ENCODE measurements at places on chromosomes 6 and 20.
A peak's percentile ranks its signal among the peaks of the same experiment; 100 is the strongest.

GRCh38 chr20:49948178-49948577, 12.0 kb downstream of the RNF114 start:
- H3K27me3 ChIP-seq = no peaks in the 10 kb centered on the region
- H3K4me3 ChIP-seq = no peak overlapping the region
- H3K4me1 ChIP-seq = peaks cover 3% of the 10 kb centered on the region
- no peak for DNase-seq
- H3K36me3 ChIP-seq = peaks cover 64% of the 10 kb centered on the region

- no peak overlapping the region for H3K4me3 ChIP-seq
- H3K27me3 ChIP-seq = no peaks in the 10 kb centered on the region
- H3K4me1 ChIP-seq = no peaks in the 10 kb centered on the region
- H3K36me3 ChIP-seq = no peaks in the 10 kb centered on the region
- H3K27ac ChIP-seq = no peak overlapping the region
Measured at GRCh38 chr20:61862881-61863280, 202.8 kb downstream of the TAF4 start.

DNA sequence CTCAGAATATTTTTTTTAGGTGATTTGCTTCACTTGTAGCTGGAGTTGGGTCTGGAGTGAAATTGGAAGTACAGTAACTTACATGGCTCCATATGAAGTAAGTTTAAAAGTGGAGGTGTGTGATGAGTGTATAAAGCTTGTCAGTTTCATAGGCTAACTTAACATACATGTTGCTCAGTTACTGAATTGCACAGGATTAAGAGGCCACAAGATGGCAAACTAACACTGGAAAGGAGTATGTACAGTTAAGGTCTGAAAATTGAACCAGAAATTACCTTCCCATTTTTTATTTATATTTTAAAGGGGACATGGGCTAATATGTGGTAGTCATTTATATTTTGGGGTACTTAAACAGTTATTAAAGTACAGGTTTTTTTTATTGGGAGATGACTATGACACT, 45.3 kb upstream of the SMIM8 start:
- H3K36me3 ChIP-seq = no peaks in the 10 kb centered on the region
- no peak for DNase-seq
- H3K4me3 ChIP-seq = no peak overlapping the region
- H3K27me3 ChIP-seq = no peaks in the 10 kb centered on the region

GRCh38 chr6:44002593-44003344, 124.5 kb downstream of the MRPL14 start:
- H3K4me3 ChIP-seq = peak overlapping the region; percentile 39
- no peaks in the 10 kb centered on the region for H3K36me3 ChIP-seq
- no peak overlapping the region for H3K27ac ChIP-seq
- DNase-seq = peak; percentile 67

GRCh38 chr6:105786890-105787655, 299.1 kb upstream of the PRDM1 start:
- H3K27ac ChIP-seq = no peak overlapping the region
- H3K4me3 ChIP-seq = no peak overlapping the region
- H3K36me3 ChIP-seq = no peaks in the 10 kb centered on the region
- peaks cover 5% of the 10 kb centered on the region for H3K27me3 ChIP-seq

Data from CD8-positive, alpha-beta memory T cell (primary cell).